ENCODE measurements at places on chromosomes 7 and 10.

DNA sequence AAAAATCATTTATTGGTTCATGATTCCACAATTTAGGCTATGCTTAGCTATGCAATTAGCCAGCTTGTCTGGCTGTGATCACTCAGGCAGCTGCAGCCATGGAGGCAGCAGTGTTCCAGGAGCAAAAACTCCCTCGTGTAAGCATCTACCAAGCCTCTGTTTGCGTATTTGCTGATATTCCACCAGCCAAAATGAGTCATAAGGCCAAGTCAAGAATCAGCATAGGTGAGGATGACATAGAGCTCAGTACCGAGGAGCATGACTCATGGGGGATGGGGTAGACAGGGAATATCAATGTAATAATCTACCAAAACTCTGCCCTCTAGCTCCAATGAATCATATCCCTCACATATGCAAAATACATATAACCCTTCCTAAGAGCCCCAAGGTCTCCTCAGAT lies 63.3 kb downstream of the IMMP2L start:
- peak; percentile 86 for DNase-seq

- DNase-seq, result no peak
These were observed 62.8 kb upstream of the CUX1 start for GRCh38 chr7:101754424-101755159.

DNA sequence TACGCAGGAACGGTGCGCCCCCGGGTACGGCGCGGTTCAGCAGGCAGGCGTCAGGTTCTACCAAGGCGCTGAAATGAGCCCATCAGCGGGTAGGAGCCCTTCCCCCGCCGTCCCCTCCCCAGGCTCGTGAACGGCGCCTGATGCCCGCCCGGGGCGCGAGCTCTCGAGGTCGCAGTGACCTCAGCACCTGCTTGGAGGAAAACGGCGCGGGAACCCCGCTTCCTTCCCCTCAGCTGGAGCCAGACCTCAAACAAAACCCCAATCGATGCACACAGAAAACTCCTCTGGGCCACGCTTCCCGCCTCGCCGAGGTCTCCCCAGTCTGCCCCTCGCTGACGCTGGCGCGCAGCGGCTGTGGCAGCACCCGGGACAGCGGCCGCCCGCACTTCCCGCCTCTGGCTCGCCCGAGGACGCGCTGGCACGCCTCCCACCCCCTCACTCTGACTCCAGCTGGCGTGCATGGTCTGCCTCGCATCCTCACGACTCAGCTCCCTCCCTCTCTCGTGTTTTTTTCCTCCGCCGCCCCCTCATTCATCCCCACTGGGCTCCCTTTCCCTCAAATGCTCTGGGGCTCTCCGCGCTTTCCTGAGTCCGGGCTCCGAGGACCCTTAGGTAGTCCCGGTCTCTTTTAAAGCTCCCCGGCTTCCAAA lies 514 bp upstream of the GAD2 start:
- DNase-seq, result no peak

DNA sequence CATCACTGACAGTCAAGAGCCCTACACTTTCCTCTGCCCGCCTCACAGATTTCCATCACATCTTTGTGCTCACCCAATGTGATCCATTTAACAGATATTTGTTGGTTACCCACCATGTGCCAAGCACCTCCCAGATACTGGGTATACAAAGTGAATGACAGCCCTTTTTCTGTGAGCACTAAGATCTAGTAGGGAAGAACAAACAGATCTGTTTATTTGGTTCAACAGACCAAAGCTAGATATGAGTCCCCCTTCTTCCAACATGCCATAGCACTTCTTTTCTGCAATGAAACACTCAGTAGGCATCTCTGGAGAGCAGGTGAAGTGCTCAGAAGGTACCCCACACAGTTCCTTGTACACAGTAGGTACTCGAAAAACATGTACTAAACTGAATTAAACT lies 101.4 kb downstream of the HIPK2 start:
- no peak for DNase-seq

DNA sequence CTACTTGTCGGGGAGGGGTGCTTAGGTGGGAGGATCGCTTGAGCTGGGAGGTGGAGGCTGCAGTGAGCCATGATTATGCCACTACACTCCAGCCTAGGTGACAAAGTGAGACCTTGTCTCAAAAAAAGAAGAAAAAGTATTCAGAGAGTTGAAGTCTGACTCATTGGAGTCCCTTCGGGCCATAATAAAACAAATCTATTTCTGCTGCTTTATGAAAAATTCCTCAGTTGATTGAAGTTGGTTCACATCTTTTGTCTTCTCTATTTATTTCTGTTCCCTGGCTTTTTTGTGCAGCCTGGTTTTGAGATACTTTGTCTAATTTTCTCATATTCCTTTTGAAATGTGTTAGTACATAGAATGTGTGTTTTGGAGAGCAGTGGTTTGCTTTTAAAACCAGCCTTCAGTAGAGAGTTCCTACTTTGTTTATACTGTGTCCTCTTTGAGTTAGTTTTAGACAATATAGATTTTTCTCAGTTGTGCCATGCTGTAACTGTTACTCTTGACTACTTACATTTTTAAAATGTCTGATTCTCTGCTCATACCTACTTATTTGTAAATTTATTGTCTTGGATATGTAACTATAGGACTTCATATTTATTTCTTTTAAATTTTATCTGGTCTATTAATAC lies 36.7 kb downstream of the LUC7L2 start:
- DNase-seq, result no peak

DNA sequence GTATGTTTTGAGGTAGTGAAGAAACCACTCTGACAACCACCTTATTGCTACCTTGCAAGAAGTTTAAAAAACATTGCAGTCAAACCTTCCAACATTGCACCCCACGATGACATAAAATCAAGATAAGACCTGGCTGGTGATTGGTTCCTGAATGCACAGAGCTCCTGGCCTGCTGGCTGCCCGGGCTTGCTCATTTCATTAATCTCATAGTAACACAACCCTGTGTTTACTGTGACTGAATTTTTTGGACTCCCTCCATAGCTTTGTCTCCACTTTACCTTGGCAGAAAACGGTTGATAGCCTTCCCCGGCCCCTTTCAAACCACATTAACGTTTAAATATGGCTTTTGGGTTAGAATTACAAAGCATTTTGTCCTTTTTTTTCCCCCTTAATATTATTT lies 27.5 kb downstream of the VWA2 start:
- DNase-seq, result no peak

DNA sequence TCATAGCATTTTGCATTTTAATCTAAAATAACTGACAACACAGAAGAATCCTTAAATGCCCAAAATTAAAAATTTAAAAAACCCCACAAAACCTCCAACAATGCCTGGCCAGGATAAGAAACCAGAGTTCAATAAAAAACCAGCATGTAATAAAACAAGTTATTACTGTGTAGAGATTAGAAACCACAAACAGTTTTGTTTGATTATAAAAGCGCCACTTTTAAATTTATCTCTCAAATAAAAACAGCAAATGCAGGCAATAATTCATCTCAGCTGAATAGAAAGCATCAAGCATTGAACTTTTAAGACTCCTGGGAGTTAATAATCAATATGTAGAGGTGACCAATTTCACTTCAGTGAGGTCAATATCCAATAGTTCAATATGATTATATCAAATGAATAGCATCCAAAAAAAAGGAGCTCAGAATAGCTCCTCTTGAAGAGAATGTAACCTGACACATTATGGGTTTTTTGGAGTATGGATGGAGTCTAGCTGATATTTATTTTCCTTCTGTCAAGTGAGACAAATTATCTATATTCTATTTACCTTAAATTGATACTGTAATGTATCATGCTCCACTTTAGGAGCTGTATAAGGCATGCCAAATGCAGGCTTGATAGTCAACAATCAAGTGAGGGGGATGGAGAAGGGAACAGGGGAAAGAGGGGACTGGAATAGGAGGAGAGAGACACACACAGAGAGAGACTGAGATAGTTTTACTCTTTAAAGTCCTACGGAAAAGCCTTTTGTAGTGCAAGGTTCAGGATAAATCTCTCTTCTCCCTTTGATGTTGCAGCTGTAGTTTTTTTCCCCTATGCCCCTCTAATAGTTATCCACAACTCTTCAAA lies 130.9 kb downstream of the RSU1 start:
- no peak for DNase-seq
